T-helper 17 cell (primary cell): ENCODE measurements at places on chromosomes 13 and 19.

DNA sequence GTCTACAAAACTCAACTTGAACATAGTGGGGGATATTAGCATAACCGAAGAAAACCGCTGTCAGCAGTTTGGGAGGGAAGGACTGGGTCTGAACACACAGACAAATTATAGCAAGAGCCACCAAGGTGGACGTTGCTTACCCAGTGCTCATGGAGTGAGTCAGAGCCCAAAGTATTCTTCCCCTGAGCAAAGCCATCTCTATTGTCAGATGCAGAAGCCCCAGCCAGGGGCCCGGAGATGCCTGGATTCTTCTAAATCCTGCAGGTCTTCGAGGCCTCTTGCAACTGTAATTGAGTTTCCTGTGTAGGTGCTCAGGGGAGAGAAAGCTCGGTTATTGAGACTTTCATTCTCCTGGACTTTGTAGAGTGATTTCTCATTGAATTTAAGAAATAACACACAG is 384.5 kb downstream of the IRS2 start:
- no peak for DNase-seq

DNA sequence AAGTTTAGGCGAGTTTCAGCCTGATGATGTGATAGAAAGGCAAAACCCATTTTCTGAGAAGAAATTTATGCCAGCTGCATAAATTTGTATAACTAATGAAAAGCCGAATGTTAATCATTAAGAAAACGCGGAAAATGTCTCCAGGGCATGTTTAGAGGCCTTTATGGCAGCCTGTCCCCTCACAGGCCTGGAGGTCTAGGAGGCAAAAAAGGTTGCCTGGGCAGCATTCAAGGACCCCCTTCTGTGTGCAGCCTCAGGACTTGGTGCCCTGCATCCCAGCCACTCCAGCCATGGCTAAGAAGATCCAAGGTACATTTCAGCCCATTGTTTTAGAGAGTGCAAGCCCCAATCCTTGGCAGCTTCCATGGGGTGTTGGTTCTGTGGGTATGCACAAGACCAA is 614.2 kb downstream of the SLITRK5 start:
- DNase-seq = no peak

DNA sequence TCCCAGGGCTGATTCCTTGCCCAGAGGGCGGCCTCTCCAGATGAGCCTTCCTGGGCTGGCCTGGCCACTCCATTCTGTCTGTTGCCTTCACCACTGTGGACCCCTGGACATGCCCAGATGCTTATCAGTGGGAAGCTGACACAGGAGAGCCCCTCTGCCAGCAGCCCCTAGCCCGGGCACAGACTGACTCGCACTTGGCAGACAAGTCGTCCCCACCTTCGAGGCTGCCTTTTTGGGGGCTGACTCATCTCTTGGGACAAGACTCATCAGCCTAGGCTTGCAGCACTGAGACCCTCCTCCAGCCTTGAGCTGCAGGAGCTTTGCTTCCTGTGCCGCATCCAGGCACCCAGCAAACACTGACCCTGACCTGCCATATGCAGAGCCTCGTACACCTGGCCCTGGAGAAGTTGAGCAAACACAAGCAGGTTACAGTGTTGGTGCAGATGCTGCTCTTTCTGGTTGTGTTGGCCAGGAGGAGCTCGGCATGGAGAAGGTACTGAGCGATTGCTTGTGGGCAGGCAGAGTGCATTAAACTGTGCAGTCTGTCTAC is 8.1 kb downstream of the CHST8 start:
- no peak for DNase-seq

- no peak for DNase-seq
Observed at GRCh38 chr13:81637457-81637856, 1296.5 kb upstream of the SPRY2 start.

GRCh38 chr13:26914624-26915023 is 154.0 kb upstream of the GPR12 start:
- DNase-seq = no peak

DNA sequence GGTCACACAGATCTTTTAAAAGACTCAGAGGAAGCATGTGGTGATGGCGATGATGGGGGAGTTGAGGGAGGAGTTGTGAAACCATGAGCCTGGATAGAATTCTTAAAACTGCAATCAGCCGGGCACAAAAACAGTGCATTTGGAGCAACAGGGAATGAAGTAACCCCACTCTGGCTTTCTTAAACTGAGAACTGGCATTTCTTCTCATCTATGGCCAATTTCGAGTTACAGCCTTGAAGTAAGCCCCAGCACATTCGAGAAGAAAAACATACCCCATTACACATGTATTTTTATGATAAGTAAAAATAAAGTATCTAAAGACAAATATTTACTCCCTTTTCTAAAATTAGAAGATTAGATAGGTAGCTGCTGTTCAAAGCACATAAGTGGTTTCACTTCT is 70.1 kb downstream of the DCLK1 start:
- no peak for DNase-seq

GRCh38 chr19:45336696-45337251 is 3.8 kb upstream of the KLC3 start:
- no peak for DNase-seq

DNA sequence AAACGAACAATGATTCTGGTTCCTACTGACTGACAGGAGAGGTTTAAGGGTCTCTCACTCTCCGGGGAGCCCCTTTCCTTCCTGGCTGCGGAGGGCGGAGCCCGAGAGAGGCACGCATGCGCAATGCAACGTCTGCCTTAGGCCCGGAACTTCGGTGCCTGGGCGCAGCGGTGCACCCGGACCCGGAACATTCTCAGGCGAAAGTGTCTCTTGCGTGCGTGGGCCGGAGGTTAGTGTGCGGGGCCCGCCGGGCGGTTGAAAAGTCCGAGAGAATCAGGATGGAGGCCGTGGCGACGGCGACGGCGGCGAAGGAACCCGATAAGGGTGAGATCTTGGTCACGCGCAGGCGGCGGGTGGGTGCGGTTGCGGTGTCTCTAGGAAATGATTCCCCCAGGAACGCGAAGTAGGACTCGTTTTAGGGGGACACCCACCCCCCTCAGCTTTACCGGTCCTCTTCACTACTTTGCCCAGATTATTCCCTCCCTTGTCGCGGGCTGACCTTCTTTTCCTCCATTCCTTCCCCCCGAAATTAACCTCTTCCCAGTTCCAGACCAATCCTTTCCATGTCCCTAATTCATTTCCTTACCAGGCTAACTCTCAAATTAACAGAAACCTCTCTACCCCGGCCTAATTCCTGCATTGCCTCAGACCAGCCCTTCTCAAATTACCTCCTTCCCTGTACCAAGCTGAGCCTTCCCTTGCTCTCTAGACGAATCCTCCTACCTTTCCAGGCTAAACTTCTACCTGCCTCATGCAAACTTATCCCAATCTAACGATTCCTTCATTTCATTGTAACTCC is at the start of gene CCDC97:
TSS of gene CCDC97 (plus strand) at position 140 of the 799 bp plus-strand sequence. CDS start at position 279, 139 bp downstream.
- DNase-seq = peak; percentile 83

- DNase-seq = no peak
Observed at GRCh38 chr13:89393758-89394304, 1722.7 kb downstream of the SLITRK5 start.

DNA sequence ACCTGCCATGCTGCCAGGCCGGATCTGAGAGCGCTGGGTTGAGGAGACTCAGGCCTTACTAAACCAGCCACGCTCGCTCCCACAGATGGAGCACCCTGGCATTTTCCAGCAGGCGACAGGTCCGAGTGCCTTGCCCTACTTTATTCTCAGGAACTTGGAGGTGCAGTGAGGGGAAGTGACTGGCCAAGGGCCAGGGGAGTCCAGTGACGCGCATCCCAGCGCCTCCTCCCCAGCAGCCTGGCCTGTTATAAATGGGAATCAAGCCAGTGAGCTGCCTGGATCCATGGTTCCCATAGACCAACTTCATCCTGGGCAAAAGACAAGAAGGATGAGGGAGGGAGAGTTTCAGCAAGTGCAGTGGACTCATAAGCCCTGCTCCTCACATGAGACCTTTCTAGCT is 35.5 kb downstream of the TMED1 start:
- DNase-seq = no peak

- DNase-seq = peak; percentile 25
Observed at GRCh38 chr19:12783291-12783848, 7.9 kb upstream of the JUNB start.

DNA sequence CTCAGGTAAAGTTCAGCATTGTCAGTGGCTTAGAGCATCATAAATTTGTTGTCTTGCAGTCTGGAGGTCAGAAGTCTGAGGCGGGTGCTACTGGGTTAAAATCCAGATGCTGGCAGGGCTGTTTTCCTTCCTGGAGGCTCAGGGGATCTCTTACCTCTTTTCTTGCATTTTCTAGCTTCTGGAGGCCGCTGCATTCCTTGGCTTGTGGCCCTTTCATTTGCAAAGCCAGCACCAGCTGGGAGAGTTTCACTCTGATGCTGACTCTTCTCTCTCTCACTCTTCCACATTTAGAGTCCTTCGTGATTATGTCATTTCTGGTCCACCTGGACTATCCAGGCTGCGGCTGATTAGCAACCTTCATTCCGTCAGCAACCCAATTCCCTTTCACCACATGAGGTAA is 38.1 kb upstream of the SLC10A2 start:
- no peak for DNase-seq

DNA sequence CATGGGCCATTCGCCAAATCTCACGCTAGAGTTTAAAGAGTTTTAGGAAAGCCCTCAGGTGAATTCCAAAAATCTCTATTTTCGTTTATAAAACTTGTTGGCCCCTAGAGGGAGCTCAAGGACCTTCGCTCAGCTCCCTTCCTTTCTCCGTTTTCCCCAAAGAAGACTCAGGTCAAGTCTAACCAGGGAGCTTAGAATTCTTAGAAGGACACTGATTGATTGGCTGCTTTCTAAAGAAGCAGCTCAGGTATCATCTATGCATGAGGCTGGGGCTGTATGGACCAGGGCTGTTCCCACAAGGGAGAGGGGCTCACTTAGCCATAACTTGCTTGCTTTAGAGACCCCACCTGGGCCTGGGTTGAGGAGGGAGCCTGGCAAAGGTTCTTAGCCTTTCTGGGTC is 20.5 kb downstream of the DZIP1 start:
- DNase-seq = no peak

GRCh38 chr19:5592531-5593342 is 25.0 kb upstream of the TINCR start:
- DNase-seq = no peak

DNA sequence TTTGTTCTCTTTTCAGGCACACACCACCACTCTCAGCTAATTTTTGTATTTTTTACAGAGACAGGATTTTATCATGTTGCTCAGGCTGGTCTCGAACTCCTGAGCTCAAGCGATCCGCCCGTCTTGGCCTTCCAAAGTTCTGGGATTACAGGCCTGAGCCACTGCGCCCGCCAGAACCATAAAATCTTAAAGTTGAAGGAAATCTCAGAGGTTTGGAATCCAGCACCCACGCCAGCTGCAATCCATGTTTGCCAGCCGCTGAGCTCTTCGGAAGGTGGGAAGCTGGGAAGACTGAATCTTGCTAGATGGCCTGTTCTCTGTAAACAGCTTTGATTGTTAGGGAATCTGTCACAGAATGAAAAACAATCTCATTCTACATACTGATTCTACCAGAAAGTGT is 38.5 kb downstream of the SPATA13 start:
- DNase-seq = no peak

DNA sequence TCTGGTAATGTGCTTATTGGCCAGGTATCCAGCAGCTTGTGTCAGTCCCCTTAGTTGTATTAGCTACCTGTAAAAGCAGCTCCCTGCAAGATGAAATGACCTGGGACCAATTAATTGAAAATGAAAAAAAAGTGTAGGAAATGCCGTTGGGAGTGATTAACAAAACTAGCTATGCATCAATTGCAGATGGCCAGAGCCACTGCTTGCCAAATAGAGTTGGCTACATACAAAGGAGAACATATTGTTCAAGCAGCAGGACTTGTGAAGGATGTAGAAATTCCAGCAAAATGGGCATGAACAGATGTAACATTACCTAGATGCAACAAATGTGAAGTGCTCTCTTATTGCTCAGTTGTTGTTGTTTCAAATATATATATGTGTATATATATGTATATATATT is 300.5 kb downstream of the PCDH17 start:
- DNase-seq = no peak

DNA sequence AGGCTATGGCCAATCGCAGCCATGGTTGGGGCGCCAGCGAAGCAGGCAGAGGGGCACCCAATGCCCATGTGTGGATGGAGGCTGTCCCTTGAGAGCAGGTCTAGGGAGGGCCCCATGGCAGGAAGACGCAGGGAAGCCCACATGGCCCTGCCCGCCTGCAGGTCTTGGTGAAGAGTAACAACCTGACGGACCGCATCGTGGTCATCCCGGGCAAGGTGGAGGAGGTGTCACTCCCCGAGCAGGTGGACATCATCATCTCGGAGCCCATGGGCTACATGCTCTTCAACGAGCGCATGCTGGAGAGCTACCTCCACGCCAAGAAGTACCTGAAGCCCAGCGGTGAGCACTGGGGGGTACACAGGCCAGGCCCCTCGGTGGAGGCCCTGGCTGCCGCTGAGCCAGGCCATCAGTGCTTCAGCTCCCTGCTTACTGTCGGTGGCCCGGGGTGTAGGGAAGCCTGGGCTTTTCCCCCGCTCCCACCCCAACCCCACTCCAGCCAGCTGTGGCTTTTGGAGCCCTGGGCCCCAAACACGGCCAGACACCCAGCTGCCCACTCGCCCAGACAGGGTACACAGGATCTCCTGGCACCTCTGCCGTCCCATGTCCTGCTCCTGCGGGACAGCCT is 14.6 kb downstream of the YIPF2 start:
- no peak for DNase-seq

GRCh38 chr13:33340631-33341030 is 55.1 kb upstream of the STARD13 start:
- no peak for DNase-seq

GRCh38 chr13:105139380-105140285 is 1395.8 kb downstream of the EFNB2 start:
- peak; percentile 29 for DNase-seq

- DNase-seq = no peak
Observed at GRCh38 chr19:19106056-19106551, 32.2 kb downstream of the TMEM161A start.

GRCh38 chr13:25232937-25233515 is 54.3 kb downstream of the MTMR6 start:
- no peak for DNase-seq

- DNase-seq = no peak
Observed at GRCh38 chr13:100798739-100799361, 124.3 kb upstream of the TMTC4 start.

DNA sequence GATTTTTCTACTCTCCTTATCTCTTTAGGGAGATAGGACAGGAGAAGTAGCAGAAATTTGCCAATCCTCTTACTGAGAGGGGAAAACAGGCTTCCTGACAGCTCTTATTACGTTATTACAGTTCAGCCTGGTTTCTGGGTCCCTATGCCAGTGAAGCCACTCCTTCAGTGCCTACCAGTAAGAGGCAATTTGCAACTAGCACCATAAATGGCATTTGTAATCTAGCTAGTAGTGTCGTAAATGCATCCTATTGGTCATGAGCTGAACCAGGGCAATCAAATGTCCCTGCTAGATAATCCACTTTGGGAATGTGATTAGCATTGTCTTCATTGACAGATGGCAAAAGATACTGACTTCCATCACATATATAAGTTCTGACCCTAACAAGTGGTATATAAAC is 428.8 kb downstream of the DCT start:
- no peak for DNase-seq
